ENCODE measurements at places on chromosomes 16 and 17. TPM values are rescaled to one million over a fixed set of nuclear protein-coding genes. Genes with fewer than 3 reads are reported as not detected.

Gene CDK12
- 100 TPM for total RNA-seq

DNA sequence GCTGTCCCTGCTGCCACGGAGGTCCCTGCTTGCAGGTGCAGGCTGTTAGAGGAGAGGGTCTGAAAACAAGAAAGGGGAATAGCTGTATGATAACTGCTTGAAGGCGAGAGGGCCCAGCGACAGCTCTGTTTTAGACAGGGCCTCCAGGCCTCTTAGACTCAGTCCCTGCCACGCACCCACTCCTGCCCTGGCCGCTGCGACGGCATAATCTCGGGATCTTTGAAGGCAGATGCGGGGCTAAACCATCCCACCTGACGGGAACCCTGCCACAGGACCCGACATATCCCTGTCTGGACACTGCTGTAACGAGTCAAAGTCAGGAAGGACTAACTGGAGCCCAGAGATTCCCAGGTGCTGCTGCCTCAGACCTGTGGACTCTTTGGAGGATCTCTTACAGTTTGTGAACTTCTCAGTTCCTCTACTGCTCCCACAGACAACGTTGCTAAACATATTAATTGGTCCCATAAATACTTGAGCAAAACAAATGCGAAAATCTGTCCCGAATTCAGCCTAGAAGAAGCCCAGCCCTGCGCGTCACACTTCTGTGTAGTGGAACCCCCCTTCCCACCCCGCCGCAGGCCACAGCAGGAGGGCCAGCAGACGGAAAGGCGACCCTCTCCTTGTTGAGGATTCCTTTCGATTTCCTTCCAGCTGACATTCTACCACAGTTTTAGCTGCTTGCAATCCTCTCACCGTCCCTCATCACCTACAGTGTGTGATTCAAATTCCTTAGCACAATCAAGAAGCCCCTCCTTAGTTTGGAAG lies 998 bp upstream of the TMEM11 start:
- no peak for DNase-seq

Gene CCDC154
- 5.1 TPM for total RNA-seq

- DNase-seq: no peak
Observed at GRCh38 chr17:46832945-46833839, 14.7 kb upstream of the WNT3 start.

DNA sequence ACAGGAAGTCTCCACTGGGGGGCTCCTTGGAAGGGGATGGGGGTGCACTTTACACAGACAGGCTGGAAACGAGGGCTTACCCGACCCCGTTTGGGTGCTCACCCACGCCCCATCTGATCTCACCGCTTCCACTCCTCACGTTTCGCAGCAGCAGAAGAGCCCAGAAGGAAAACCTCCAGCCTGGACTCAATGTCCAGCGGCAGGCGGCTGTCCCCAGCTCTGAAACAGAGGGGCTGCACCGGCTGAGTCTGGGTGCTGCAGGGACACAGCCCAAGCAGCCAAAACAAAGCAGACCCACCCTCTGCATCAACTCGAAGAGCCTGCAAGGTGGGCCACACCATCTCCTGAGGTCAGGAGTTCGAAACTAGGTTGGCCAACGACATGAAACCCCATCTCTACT lies 3.9 kb downstream of the MEAK7 start:
- no peak for DNase-seq

Gene AOC2
- 2.0 TPM for total RNA-seq

Gene HIC1
- total RNA-seq: 9.3 TPM

Gene KRT36
- not detected for total RNA-seq

GRCh38 chr16:48008011-48008525 lies 147.7 kb downstream of the ABCC12 start:
- no peak for DNase-seq

Gene LGALS9B
- total RNA-seq: not detected

- no peak for DNase-seq
Observed at GRCh38 chr16:80263848-80264694, 276.7 kb upstream of the DYNLRB2 start.

Gene RPL13
- total RNA-seq: 4,063 TPM

DNA sequence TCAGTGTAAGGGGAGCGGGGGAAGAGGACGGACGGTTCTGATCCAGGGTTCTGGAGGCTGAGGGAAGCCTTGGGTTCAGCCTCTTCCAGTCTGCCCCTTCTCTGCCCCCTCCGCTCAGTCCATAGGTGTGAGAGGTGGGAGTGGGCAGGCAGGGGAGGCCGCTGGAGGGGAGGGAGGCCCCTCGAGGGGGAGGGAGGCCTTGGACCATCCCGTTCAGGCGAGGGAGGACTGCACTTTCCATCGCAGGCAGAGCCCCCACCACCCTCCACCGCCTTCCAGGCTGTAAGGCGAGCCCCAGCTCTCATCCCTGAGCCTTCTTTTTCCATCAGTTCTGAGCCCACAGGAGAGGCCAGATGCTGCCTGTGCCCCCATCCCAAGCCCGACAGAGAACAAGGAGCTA lies 4.2 kb upstream of the AXIN1 start:
- no peak for DNase-seq

Gene LPO
- total RNA-seq: not detected

DNA sequence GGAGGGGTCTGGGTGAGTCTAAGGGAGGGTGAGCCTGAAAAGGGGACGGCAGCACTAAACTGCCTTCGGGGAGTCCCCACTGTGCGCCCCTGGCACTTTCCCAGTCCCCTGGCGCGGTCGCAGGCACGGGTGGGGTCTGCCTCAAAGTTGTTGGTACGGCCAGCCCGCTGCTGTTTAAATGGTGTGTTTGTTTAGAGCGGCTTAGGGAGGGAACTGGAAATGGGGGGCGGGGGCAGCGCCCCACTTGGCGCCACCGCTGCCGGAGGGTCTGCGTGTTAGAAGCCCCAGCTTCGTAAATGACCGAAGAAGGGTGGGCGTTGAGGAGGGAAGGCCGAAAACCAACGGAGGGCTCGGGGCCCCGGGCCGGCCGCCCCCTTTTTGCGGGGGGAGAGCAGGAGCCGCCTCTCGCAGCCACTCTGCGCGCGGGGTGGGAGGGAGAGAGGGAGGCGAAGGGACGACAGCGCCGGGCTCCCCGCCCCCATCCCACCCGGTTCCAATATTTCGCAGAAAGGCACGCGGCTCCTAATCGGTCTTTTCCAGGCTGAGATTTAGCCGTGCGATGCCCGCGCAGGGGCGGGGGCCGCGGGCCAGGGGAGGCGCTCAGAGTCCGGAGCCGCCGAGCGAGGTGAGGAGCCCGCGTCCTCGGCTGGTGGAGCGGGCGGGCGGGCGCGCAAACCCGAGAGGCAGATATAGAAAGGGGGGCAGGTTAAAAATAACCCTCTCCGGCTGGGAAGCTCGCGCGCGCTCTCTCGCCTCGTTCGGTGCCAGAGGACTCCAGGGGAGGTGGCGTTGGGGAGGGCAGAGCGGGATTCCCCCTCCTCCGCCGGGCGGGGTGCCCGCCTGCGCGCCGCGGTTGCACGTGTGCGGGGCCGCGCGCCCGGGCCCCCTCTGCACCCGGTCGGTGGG lies 54.9 kb downstream of the SREBF1 start:
- peak; percentile 30 for DNase-seq

Gene GSG1L
- total RNA-seq: not detected

Gene SKA2
- 17.0 TPM for total RNA-seq

Gene PYY
- total RNA-seq: not detected

GRCh38 chr16:58475091-58475619 lies 24.8 kb upstream of the NDRG4 start:
- no peak for DNase-seq

Gene TVP23A
- total RNA-seq: 2.0 TPM

DNA sequence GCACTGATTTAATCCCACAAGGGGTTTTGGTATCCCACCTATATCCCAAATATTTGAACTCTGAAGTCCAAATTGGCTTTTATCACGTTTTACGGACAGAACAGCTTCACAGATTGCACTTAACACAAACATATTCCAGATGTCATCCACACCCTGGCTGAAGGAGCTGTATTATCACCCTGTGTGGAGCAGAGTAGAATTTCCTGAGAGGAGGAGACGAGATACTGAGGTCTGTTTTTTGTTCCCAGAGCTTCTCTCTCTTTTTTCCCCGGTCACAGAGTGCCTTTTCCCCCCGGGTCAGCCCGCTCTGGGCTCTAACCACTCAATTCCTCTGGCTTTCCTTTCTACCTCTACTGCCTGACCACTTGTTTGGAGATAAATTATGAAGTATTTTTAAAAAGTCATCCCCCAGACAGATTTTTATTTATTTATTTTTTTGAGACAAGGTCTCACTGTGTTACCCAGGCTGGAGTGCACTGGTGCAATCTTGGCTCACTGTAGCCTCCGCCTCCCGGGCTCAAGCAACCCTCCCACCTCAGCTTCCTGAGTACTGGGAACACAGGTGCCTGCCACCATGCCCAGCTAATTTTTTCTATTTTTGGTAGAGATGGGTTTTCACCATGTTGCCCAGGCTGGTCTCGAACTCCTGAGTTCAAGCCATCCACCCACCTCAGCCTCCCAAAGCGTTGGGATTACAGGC lies 30.7 kb downstream of the DNAH2 start:
- no peak for DNase-seq

DNA sequence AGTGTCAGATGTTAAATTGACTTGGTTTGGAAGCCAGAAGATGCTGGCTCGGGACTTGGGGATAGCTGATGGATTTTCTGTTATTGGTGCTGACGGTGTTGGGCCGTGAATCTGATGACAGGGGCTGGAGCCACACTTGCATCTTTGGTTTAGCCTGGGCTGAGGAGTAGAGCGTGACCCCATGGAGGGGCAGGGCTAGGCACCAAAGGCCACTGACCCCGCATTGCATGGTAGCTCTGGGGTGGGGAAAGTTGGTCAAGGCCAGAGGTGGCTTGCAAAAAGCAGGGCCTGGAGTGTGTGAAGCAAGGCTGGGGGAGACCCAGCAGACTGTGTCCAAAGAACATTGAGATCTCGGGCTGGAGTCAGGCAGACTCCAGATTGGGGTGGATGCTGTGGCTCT lies 25.3 kb downstream of the WSCD1 start:
- DNase-seq: no peak

DNA sequence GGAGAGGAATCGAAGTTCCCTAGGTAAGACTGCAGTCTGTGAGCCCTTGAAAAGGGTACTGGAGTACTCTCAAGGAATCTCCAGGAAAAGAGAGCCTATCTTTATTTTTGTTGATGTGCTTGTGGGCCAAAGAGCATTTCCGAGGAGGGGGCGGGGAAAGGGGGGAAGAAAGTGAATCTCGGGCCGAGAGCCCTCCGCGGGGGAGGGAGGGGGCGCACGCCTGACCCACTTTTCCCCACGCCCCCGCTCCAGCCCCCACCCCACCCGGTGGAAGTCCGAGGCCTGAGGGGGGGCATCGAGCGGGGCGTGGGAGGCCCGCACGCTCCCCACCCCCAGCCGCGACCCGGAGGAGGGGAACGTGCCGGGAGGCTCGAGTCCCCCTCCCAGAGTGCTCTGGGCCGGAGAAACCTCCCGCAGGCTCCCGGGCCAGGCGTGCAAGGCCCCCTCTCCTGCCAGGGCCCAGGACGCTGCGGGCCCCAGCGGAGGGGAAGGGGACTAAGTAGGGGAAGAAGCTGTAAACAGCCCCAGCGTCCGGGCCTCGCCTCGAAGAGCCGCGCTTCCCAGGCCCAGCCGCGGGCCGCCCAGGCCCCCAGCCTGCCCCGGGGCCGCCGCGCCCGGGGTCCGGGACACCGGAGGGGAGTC lies 444 bp downstream of the HELZ start:
- DNase-seq: no peak

GRCh38 chr17:47665655-47666054 lies 15.9 kb downstream of the KPNB1 start:
- no peak for DNase-seq

Gene GNGT2
- total RNA-seq: 8.1 TPM

DNA sequence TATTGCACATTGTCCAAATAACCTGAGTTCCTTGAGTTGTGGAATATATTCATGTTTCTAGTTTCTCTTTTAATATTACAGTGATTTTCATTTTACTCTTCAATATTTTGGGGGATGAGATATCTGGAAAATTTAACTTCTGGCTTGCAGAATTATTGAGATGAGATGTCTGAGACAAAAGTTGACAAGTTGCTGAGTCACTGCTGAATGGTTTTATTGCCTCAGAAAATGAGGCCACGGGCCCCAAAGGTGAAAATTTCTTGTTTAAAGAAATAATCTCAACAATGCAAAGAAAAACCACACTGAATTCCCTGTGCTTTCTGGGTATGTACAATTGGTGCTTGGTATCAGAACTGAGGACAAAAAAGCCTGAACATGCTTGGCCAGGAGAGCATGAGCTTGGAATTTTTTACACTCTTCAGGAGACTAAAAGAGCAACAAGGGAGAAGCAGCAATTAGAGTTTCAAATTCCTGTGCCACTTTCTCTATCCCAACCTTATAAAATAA lies 129.2 kb upstream of the TOM1L1 start:
- no peak for DNase-seq

DNA sequence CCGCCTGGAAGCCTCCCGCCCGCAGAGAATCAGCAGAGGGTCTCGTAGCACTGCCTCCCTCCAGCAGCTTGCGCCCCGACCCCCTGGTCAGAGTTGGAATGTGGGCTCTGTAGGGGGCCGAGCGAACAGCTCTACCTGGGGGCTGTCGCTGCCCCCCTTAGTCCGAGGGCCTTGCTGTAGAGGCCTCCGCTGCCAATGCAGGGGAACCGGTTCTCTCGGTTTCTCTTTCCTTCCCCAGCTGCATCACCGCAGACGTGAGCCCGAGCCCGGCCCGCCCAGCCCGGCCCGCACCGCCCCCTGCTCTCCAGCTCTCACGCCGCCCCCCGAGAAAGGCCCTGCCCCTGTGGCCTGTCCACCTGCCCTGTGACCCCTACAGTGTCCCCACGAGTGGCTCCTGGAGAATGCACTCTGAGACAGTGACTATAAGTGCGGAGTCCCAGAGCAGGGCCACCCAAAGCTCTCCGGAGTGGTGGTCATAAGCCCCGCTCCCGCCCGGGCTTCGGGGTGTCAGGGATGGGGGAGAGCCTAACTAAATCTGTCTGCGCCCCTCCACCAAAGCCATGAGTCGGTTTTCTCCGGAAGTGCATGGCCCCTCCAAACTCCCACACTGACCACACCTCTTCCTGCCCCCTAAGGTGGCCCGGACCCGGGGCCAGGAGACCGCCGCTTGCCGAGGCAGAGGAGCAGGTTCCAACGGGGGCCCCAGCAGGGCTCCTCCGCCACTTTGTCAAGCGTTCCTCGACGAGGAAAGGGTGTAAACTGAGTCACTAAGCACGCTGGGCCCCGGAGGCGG lies 1.7 kb downstream of the ARHGAP27 start:
- DNase-seq: no peak

Gene NGFR
- 1.3 TPM for total RNA-seq

Gene FBXO39
- total RNA-seq: 0.22 TPM

DNA sequence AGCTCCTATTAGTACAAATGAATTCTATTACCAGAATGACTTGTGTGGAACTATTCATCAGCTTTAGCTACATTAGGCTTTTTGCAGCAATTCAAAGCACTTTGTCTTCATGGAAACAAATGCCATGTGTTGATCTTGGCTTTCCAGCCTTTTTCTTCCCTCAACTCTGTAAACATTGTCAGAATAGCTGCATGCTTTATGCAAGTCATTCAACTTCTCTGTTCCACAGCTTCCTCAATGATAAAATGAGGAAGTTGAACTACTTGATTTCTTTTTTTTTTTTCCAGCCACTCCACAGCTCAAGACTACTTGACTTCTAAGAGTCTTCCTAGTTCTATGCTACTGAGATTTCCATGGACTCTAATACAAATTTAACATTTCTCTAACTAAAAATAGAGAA lies 41.1 kb downstream of the KIAA0753 start:
- no peak for DNase-seq

GRCh38 chr16:84312783-84313382 lies 18.2 kb downstream of the WFDC1 start:
- no peak for DNase-seq

Gene KRT32
- total RNA-seq: not detected

Measured in activated B cell treated with CpG ODN at 0.5 μM for 24 hours (primary cell).